ENCODE measurements at places on chromosomes 11 and 22. TPM values are rescaled to one million over a fixed set of nuclear protein-coding genes. Genes with fewer than 3 reads are reported as not detected.

Gene OR8K5
- total RNA-seq, result not detected

Gene OR10A2
- total RNA-seq, result not detected

Gene FKBP2
- total RNA-seq, result 48.9 TPM

Gene SYT9
- total RNA-seq, result not detected

Gene APOL5
- not detected for total RNA-seq

Gene ZBTB16
- total RNA-seq, result 4.8 TPM

Gene MRGPRE
- total RNA-seq, result not detected

Gene CHCHD10
- total RNA-seq, result 44.5 TPM

Gene GRK2
- total RNA-seq, result 351 TPM

Gene THY1
- total RNA-seq, result 3.5 TPM

Gene OR52W1
- total RNA-seq, result not detected

Gene PAMR1
- total RNA-seq, result not detected

Gene SYCE3
- not detected for total RNA-seq

Gene SCN2B
- not detected for total RNA-seq

Gene TST
- total RNA-seq, result 9.5 TPM

Gene NRXN2
- total RNA-seq, result 1.3 TPM

Gene LRRC32
- 4.7 TPM for total RNA-seq

Gene PTPRCAP
- total RNA-seq, result 428 TPM

Gene OR8A1
- total RNA-seq, result not detected

Gene KIF18A
- 20.8 TPM for total RNA-seq

Gene CLMP
- 0.91 TPM for total RNA-seq

Gene HMBS
- total RNA-seq, result 24.6 TPM

Gene HSCB
- total RNA-seq, result 13.3 TPM

Gene AMOTL1
- 2.9 TPM for total RNA-seq

Gene TMEM134
- 40.5 TPM for total RNA-seq

Gene APOL3
- total RNA-seq, result 221 TPM

Gene PSMD13
- 192 TPM for total RNA-seq

Gene ACR
- not detected for total RNA-seq

Gene TRIM49
- not detected for total RNA-seq

Gene ART1
- not detected for total RNA-seq

Gene SCUBE1
- 0.39 TPM for total RNA-seq
